ENCODE measurements at places on chromosomes 12 and 14.

GRCh38 chr12:66775871-66776270 is 97.0 kb upstream of the GRIP1 start:
- no peak for DNase-seq

- no peak for DNase-seq
Measured at GRCh38 chr12:19575337-19576243, 136.3 kb downstream of the AEBP2 start.

GRCh38 chr14:71141701-71142374 is 234.6 kb downstream of the PCNX1 start:
- DNase-seq = no peak

- no peak for DNase-seq
Measured at GRCh38 chr14:31961896-31962295, 115.2 kb upstream of the ARHGAP5 start.

- no peak for DNase-seq
Measured at GRCh38 chr14:52325630-52326029, 11.5 kb downstream of the PTGER2 start.

DNA sequence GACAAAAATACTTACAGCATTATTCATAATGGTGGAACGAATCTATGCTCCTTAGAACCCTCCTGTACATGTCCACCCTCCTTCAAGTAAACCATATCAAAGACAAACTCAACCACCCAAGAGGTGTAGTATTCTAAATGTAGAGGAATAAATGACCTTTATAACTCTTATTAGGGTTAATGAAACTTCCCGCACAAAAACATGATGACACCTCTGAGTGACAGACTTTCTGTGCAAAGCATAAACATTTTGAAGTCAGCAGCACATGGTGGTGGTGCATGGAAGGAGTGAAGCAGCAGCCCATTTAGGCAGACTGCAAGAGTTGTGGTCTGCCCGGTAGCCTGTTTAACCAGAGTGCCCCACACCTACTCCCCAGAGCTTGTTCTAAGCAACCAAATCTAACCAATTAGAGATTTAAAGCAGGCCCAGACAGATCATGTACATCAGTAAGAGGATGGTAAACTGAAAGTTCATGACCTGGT is 615 bp upstream of the ASB8 start:
- DNase-seq = no peak

- no peak for DNase-seq
Measured at GRCh38 chr12:26135571-26135970, 10.7 kb upstream of the BHLHE41 start.
